ENCODE measurements at places on chromosomes 2 and 18.

DNA sequence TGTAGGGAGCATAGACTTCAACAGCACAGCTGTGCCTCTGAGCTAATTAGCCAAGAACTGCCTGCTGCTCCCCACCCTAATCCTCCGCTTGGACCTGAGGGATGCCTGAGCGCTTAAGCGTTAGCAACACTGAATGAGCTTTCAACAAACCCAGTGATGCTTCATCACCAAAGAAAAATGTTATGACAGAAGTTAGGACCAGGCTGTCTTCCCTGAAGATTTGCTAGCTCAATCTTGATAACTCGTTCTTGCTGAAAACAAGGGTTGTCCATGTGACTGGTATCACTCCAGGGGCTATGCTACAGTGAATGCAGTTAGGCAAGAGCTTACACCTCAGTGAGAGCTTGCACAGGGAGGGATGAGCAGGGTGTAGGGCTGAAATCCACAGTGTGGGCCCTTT is 190.7 kb upstream of the SIX2 start:
- no peak for DNase-seq

DNA sequence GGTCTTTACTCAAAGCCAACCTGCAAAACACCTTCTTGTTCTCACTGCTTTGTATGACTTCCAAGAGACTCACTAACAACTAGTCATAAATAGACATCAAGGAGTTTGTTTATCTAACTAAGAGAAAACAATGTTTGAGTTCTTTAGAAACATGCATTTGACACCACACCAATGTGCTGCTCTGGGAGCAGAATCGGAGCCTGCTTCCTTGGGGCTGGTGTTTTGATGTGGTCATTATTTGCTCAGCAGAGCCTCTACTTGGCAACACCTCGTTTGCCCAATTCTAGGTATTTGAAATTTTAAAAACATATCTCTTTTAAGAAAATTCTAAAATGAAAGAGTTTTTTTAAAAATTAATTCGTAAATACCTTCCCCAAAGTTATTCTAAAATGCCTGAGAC is 167.5 kb downstream of the BCL2 start:
- DNase-seq, result peak; percentile 83

DNA sequence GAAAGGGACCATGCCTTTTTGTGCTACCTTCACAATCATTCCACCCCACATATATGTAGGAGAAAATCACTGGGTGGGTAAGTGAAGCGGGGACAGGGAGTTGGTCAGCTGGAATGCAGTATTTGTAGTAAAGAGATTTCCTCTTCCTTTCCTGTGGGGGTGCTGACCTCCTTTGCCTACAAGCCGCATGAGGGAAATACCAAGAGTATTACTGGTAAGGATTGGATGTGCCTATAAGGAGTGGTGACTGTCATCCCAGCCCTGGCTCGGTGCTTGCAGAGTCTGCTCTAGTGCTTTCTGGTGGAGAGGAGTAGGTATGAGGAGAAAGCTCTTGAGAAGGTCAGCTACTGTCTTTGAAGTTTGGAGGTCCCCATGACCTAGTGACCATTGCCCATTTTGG is 324.6 kb downstream of the HRH4 start:
- no peak for DNase-seq

DNA sequence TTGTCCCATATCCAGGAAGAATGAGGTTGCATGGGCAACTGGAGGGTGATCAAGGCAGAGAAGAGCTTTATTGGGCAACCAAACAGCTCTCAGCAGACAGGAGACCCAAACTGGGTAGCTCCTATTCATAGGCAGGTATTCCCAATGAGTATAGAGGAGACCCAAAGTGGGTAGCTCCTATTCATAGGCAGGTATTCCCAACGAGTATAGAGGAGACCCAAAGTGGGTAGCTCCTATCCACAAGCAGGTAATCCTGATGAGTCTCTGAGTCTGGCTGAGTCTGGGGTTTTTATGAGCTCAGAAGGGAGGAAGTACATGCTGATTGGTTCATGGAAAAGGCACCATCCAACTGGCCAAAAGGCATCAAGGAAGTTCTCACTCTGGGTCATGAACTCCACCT is 5.3 kb upstream of the GORASP2 start:
- DNase-seq, result no peak

DNA sequence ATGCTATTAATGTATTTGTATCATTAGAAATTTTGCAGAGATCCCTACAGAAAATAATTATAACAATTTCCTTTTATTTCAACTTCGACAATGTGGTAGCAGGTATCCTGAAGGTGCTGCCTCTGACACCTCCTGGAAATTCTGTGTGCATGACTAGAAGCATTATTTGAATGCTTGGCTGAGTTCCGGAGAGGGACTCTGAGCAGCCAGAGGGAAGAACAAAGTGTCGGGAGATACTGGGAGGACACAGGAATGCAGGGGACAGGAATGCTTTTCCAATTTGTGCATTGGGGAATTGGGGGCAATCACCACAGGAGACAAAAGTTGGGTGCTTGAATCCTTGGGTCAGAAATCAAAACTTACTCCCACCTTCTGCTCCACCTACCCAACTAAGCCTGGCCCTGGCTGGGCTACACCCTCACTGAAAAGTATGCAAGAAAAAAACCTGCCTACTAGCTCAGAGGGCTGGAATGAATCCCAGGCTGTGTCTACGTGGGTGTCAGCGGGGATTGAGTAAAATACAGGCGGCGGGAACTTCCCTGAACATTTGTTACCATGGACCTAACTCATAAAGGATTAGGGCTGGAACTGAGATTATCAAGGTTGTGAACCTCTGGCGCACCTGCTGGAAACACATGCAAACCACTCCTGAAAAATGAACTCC is 299.3 kb downstream of the SOX11 start:
- no peak for DNase-seq

DNA sequence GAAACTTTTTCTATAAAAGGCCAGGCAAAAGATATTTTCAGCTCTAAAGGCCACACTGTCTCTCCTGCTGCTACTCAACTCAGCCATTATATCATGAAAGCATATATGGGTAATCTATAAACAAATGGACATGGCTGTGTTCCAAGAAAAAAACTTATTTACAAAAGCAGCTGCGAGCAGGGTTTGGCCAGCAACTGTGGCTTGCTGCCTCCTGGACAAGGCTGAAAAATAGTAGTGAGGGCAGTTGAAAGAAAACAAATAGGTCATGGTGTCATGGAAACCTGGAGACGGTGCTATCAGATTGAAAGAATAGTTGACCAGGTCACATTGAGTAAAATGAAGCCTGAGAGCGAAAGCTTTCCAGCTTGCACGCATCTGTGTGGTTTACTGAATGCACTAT is 89.2 kb upstream of the LRATD1 start:
- no peak for DNase-seq

- DNase-seq, result no peak
Observed at GRCh38 chr18:22841840-22842239, 91.3 kb upstream of the RBBP8 start.

DNA sequence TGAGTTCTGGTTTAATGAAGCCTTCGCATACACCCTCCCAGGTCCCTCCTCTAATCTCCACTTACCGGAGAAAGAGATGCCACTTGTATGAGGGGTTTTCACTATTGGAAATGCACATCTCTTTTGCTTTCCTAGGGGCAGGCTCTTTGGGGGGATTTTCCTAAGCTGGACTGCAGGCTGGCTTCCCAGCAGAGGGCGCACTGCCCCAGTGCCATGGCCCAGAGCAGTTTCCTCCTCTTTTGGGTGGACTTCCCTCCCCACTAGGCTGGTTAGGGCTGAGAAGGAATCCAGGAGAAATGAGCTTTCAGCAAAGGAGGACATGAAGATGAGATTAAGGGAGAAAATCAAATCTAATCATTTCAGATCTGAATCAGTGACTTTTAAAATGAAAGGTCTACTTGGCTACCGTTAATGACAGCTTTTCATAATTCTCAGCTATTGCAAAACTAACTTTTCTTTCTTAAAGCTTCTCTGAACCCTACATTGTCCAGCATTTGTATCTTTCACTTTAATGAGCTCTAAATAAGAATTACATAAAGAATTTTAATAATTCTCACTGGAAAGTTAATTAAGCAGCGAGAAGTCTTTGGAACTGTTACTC is 784.1 kb upstream of the FANCL start:
- no peak for DNase-seq

DNA sequence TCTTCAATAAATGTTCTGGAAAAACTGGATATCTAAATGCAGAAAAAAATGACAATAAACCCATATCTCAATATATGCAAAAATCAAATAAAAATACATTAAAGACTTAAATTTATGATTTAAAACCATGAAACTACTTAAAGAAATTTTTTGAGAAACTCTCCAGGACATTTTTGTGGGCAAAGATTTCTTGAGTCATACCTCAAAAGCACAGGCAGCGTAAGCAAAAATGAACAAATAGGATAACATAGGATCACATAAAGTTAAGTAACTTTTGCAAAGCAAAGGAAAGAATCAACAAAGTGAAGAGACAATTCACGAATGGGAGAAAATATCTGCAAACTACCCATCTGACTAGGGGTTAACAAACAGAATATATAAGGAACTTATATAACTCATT is 1545.5 kb downstream of the SUCLG1 start:
- no peak for DNase-seq

DNA sequence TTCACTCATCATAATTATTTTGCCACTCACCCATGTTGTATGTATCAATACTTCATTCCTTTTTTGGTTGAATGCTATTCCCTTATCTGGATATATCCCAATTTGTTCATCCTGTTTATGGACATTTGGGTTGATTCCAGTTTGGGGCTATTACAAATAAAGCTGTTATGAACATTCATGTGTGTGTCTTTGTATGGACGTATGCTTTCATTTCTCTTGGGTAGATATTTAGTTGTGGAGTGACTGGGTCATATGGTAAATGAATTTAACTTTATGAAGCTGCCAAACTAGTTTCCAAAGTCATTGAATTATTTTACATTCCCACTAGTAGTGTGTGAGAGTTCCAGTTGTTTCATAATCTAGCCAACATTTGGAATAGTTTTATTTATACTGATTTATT is 2.7 kb downstream of the FAM228B start:
- DNase-seq, result no peak

- no peak for DNase-seq
Observed at GRCh38 chr2:149885468-149885867, 297.9 kb upstream of the MMADHC start.

- no peak for DNase-seq
Observed at GRCh38 chr2:11752906-11753305, 6.5 kb downstream of the LPIN1 start.

- DNase-seq, result no peak
Observed at GRCh38 chr2:40760071-40760666, 308.3 kb upstream of the SLC8A1 start.

DNA sequence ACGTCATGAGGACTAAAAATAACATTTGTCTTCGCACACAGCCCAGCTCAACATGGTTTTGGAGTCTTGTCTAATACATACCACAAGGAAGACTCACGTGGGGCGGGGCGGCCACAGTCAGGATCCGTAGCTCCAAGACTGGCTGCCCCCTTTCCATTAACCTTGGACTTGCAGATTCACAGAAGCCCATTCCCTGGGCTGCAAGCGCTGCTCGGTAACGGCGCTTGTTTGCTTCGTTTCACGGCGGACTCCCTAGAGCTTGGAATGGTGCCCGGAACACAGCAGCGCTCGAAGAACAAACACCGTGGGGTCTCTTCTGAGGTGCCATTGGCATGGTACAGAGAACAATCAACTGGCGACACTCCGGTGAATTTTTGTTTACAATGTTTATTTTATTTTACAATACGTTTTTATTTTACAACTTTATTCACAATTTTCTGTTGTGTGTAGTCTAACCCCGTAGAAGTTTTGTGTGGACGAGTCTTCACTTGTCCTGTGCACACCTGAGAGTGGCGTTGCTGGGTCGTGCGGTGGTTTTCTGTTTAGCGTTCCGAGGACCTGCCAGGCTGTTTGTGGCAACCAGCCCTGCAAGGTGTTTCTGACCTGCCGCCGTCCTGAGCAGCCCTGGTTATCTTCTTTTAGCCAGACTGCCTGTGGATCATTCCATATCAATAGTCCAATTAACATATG is 126.5 kb downstream of the GALR1 start:
- DNase-seq, result no peak

Measured in CD4-positive, alpha-beta T cell treated with Interleukin-15 for 4 hours (primary cell).